ENCODE measurements at places on chromosomes 16 and 17.
A peak's percentile ranks its signal among the peaks of the same experiment; 100 is the strongest.

DNA sequence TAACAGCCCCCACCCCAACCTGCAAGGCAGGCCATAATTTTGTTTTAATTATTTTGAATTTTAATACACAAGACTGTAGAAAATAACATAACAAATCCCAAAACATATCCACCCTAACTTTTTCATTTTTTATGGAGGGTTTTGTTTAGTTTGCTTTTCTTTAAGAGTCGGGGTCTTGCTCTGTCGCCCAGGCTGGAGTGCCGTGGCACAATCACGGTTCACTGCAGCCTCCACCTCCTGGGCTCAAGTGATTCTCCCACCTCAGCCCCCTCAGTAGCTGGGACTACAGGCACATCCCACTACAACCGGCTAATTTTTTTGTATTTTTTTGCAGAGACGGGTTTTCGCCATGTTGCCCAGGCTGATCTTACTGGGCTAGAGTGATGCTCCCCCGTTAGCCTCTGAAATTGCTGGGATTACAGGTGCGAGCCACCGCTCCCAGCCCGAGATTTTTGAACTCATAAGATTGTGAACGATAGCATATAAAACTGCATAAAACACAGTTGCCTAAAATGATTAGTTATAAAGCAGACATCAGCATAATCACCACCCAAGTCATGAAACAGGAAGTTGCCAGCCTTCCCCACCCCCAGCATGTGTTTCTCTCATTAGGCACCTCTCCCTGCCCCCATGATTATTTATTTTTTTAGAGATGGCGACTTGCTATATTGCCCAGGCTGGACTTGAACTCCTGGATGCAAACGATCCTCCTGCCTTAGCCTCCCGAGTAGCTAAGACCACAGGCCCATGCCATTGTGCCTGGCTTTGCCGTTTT, 13.6 kb upstream of the DOC2B start:
- DNase-seq, result no peak

GRCh38 chr16:10930755-10931093, 11.5 kb downstream of the DEXI start:
- no peak for DNase-seq

DNA sequence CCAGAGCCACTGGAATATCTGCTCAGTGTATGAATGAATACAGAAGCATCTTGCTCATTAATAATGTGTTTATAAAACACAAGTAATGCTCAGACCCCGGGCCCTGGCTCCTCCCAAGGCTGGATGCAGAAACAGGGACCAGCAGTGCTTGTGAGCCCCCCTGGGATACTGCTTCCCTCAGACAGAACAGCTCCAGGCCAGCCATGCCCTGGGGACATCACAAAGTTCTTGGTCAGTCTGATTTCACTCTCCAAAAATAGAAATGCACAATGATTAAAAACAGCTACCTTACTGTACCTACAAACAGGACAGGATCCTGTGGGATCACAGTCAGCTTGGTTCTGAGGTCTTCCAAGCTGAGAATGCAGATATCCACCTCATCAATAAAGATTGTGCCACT, 68.2 kb downstream of the ABCC12 start:
- no peak for DNase-seq

DNA sequence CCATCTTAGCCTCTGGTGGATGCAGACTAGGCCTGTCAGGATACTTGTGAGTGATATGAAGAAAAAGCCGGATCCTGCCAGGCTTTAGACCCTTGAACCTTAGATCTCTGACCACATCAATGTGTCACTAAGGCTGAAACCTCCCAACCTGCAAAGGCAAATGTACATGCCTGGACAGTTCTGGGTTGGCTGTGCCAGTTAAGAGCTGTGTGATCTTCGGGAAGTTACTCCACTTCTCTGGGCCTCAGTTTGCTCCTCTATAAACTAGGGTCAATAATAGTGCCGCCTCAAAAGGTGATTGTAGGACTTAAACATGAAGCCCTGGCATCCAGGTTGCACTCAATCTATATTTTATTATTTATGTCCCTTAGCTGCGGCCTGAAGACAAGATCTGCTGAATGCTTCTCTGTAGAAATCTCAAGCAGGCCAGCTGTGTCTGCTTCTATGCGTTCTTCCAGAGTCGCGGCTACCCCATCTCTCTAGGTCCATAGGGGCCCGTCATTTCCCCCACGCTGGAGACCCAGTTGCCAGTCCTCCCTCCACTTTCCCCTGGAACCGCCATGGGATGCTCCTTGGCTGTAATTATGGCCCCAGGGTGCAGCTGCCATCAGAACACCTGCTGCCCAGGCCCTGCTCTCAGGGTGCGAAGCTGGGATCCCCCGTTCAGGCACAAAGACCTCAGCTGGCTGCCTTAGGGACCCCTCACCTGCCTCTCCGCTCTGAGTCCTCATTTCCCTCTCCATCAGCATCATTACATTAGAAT, 50.2 kb downstream of the AKAP1 start:
- DNase-seq, result no peak

- no peak for DNase-seq
Measured at GRCh38 chr16:83552228-83552627, 255.6 kb upstream of the HSBP1 start.

- no peak for DNase-seq
Measured at GRCh38 chr16:50103764-50104163, 38.0 kb downstream of the HEATR3 start.

- DNase-seq, result no peak
Measured at GRCh38 chr16:12900599-12901203, 697 bp upstream of the SHISA9 start.

DNA sequence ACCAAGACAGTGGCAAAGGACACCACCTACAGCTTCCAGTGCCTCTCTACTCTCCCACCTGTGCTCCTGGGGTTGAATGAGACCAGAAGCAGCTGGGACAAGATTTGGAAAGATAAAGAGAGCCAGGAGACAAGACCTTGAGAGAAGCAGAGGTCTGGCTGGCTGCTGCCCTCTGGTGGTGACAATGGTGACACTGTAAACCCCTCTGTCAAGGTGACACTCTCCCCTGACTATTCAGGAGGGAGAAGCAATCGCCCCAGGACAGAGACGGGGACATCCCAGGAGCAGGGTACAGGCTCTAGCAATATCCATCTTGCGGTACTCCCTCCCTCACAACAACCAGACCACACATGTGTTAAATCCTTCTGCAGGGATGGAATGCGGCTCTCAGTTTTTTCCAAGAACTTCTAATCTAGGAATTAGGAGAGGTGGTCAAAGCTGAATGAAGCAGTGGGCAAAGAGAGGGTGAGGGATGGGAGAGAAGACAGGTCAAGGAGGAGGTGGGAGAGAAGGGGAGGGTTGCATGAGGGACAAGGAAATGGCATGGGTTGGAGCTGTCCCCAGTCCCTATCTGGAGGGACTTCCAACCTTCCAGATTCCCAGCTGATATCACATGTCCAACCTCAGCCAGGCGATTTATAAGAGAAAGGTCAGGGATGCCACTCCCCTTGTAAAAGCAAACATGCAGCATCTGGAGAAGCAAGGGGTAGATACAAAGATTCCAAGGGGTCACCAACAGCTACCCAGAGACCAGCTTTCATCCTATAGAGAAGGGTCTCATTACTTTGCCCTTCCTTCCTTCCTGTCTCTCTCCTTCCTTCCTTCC, 2.9 kb downstream of the PHOSPHO1 start:
- DNase-seq, result peak; percentile 66

DNA sequence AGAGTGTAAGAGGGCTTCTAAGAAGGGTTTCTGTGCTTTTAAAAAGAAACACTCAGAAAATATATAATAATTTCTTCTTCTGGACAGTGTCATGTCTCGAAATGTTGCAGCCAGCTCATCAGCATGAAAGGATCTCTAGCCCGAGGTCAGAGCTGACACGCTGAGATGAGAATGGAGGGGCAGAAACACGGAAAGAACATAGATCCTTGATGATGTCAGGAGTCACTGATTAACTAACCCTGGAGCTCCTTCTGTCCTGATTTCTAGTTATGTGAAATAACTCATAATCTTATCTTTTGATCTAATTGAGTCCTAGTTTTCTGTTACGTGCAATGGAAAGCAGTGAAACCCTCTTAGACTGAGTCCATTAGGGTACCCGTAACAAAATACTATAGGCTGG, 10.3 kb upstream of the TOX3 start:
- no peak for DNase-seq

GRCh38 chr16:70706948-70707465, 21.2 kb upstream of the MTSS2 start:
- no peak for DNase-seq

DNA sequence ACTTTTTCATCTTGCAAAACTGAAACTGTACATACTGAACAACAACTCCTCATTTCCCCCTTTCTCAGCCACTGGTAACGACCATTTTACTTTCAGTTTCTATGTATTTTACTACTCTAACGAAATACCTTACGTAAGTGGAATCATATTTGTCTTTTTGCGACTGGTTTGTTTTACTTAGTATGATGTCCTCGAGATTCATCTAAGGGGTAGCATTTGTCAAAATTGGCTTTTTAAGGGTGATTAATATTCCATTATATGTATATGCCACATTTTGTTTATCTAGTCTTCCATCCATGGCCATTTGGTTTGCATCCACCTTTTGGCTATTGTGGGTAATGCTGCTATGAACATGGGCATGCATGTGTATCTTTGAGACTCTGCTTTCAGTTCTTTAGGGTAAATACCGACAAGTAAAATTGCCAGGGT, 10.4 kb downstream of the KPNB1 start:
- DNase-seq, result no peak

DNA sequence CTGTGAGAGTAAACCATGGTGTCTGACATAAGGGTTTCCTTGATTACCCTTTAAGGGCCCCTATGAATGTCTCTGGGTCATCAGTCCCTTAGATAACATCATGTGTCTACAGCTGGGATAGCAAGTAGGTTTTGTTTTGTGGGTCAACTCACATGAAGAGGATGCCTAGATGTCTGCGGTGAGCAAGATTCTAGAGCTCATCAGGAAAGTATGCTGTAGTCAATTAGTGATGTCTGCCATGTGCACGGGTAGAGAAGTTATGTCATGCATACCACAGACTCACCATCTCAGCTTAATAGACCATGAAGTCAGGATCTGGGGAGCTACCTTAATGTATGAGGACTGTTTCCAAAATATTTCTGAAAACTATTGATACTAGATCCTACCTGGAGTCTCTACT, 57.5 kb downstream of the CDH13 start:
- DNase-seq, result no peak

GRCh38 chr17:46962374-46962790, 16.7 kb downstream of the RPRML start:
- no peak for DNase-seq

- DNase-seq, result no peak
Measured at GRCh38 chr17:19748807-19749193, 702 bp upstream of the ALDH3A1 start.

GRCh38 chr16:46673320-46674013, 15.5 kb downstream of the VPS35 start:
- no peak for DNase-seq

GRCh38 chr17:82930043-82930923, 90.5 kb upstream of the ZNF750 start:
- DNase-seq, result peak; percentile 10

DNA sequence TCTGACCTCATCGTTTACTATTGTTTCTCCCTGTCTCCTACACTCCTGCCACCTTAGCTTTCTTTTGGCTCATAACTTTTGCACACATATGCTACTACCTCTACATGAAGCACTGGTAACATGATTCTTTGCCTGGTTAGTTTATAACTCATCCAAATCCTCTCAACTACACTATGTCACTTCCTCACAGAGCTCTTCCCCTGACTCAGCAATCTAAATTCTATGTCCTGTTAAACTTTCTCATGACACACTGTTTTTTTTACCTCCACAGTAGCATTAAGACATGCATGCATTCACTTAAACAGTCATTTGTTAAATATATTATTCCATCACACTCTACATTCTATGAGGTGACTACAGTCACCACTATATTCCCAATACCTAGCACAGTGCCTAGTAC, 19.7 kb downstream of the APPBP2 start:
- no peak for DNase-seq

DNA sequence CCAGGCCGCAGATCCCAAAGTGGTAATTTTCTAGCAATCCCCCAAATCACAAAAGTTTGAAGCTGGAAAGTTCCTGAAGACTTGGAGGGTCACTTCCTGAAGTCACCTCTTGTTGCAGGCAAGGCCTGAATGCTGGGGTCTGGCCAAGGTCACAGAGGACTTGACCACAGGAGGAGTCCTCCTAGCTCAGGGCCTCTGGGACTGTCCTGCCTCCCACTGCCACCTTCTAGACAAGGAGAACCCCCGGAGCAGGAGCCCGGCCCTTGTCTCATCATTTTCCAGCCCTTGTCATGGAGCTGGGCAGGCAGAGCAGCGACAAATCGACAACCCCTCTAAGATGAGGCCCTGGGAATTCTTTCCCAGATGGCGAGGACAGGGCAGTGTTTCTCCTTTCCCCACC, 330 bp downstream of the CDH16 start:
- no peak for DNase-seq

DNA sequence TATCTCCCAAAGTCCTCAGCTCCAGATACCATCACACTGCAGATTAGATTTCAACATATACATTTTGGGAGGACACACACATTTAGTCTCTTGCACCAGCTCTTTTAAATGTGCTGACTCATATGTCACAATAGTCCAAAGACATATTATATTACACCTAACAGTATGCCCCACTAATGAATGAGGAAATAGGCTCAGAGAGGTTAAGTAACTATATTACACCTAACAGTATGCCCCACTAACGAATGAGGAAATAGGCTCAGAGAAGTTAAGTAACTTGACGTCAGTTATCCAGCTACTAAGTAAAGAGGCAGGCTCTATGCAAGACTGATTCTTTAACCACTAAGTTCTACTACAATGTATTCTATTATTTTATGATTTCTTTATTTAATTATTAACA, 9.7 kb downstream of the IRX6 start:
- DNase-seq, result no peak

DNA sequence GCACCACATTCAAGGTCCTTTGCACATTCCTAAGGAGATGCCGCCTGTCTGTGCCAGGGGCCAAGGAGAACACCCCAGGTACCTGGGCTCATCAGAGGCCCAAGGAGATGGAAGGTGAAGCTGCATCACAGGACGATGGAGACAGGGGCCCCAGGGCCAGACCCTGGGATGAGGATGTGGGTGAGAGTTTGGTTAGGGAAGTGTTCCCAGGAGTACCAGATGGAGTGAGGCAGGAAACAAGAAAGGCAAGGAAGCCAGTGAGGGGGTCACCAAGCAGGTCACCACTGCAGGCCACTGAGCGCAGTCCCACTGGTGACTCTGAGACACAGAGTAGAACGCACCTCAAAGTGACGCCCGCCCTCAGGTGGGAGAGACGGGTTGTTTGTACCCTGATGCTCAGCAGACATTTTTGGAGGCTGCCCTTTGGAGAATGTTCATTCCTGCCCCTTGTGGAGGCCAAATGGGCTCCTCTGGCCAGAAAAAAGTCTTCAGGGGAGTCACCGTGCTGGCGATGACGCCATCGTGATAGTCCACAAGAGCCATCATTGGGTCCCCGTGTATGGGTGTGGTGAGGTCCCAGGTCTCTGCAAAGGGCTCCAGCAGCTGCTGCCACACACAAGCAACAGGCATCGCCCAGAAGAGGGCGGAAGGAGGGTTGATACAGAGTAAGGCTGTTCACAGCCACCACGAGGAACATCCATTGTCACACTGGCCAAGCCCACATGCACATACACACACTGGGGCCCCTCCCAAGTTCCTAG, 57.5 kb downstream of the BEAN1 start:
- no peak for DNase-seq

GRCh38 chr16:55571191-55571897, 4.9 kb downstream of the CAPNS2 start:
- no peak for DNase-seq
